ENCODE measurements at places on chromosomes 1 and 21.

GRCh38 chr1:39387452-39387851, 104.0 kb upstream of the BMP8A start:
- no peaks in the 10 kb centered on the region for H3K27me3 ChIP-seq
- no peak for DNase-seq
- no peaks in the 10 kb centered on the region for H3K4me1 ChIP-seq

DNA sequence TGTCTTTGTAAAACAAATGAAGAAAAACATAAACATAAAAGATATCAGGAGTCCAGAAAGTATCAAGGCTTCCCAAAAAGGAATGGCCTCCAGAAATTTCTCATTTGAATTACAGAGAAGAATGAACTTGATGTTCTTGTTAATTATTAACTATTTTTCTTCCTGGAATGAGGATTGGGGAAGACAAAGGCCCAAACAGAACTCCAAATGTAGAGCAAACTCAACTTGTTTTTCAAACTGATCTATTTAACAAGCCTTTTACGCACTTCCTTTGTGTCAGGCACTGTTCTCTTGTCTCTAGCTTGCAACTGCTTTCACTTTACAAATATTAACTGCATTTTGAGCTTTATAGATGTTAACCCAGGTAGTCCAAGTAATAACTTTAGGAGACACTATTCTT, 45.5 kb downstream of the LAMC2 start:
- no peak for DNase-seq
- H3K36me3 ChIP-seq: no peaks in the 10 kb centered on the region
- H3K4me3 ChIP-seq: no peak overlapping the region
- no peak overlapping the region for H3K27ac ChIP-seq
- H3K27me3 ChIP-seq: no peaks in the 10 kb centered on the region

DNA sequence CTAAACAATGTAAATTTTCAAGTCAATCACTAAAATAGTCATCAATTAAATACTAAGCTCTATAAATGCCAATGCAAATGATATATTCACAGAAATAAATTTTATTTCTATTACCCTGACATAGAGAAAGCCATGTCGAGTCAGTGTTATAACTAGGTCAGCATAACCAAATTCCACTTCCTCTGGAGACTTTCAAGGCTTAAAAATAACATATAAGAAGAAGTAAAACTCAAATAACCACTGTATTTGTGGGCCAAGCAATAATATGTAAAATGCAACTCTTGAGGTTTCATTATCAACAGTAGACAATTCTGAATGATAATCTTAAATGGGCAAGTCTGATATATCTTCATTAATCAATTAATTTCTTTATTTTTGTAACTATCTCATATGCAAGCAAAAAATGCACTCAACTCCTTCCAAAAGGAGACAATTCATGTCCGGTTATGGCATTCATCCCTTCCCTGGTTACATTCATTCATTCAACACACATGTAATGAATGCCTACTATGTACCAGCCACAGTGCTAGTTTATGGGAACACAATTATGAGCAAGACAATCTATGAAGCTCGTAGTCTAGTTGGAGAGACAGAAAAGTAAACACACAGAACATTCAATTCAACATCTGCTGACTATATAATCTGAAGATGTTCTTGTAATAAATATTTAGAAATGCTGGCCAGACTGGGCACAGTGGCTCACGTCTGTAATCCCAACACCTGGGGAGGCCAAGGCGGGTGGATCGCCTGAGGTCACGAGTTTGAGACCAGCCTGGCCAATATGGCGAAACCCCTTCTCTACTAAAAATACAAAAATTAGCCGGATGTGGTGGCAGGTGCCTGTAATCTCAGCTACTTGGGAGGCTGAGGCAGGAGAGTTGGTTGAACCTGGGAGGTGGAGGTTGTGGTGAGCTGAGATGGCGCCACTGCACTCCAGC, 37.1 kb upstream of the CAP1 start:
- no peak overlapping the region for H3K4me3 ChIP-seq
- peaks cover 5% of the 10 kb centered on the region for H3K27me3 ChIP-seq
- no peaks in the 10 kb centered on the region for H3K4me1 ChIP-seq
- H3K36me3 ChIP-seq: no peaks in the 10 kb centered on the region
- DNase-seq: no peak
- H3K27ac ChIP-seq: no peak overlapping the region

- H3K4me1 ChIP-seq: peaks cover 62% of the 10 kb centered on the region
- no peaks in the 10 kb centered on the region for H3K36me3 ChIP-seq
- no peak for DNase-seq
- H3K4me3 ChIP-seq: no peak overlapping the region
- no peaks in the 10 kb centered on the region for H3K27me3 ChIP-seq
Measured at GRCh38 chr1:8661185-8662110, 156.0 kb downstream of the RERE start.

DNA sequence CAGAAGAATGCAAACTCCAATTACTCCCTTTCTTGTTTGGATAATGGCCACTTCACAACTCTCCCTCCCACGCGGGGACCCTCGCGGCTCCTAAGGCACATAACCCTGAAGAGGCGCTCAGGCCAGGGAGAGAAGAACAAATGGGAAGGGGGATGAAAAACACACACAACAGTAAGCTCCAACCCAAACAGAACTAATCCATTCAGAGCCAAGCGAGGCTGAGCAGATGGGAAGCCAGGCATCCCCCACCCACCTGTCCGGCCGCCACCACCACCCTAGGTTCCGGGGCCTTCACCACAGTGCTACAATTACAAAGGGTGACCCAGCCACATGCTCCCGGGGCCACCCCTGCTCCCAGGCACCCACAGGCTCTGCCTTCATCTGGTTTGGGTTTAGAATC, 101.5 kb downstream of the MRPL37 start:
- H3K27me3 ChIP-seq: no peaks in the 10 kb centered on the region
- H3K36me3 ChIP-seq: no peaks in the 10 kb centered on the region
- DNase-seq: no peak
- no peak overlapping the region for H3K27ac ChIP-seq
- no peak overlapping the region for H3K4me3 ChIP-seq

DNA sequence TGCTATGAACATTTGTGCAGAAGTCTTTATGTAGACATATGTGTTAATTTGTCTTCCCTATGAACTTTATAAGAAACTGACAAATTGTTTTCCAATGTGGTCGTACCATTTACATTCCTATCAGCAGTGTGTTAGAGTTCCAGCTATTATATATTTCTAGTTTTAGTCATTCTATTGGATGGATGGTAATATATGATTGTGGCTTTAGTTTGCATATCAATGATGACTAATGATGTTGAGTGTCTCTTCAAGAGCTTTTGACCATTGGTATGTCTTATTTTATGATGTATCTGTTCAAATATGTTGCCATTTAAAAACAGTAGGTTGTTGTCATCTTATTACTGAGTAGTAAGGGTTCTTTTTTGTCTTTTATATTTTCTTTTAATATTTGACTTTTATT, 16.2 kb upstream of the ZNF326 start:
- no peaks in the 10 kb centered on the region for H3K36me3 ChIP-seq
- H3K4me1 ChIP-seq: no peaks in the 10 kb centered on the region
- no peak overlapping the region for H3K27ac ChIP-seq
- DNase-seq: no peak

GRCh38 chr21:39117440-39117970, 65.7 kb downstream of the PSMG1 start:
- no peak overlapping the region for H3K4me3 ChIP-seq
- peaks cover 30% of the 10 kb centered on the region for H3K4me1 ChIP-seq
- H3K27ac ChIP-seq: no peak overlapping the region
- DNase-seq: no peak
- H3K27me3 ChIP-seq: no peaks in the 10 kb centered on the region

- no peak for DNase-seq
- H3K4me1 ChIP-seq: no peaks in the 10 kb centered on the region
- no peaks in the 10 kb centered on the region for H3K27me3 ChIP-seq
Measured at GRCh38 chr1:107294686-107295085, 153.8 kb downstream of the NTNG1 start.

DNA sequence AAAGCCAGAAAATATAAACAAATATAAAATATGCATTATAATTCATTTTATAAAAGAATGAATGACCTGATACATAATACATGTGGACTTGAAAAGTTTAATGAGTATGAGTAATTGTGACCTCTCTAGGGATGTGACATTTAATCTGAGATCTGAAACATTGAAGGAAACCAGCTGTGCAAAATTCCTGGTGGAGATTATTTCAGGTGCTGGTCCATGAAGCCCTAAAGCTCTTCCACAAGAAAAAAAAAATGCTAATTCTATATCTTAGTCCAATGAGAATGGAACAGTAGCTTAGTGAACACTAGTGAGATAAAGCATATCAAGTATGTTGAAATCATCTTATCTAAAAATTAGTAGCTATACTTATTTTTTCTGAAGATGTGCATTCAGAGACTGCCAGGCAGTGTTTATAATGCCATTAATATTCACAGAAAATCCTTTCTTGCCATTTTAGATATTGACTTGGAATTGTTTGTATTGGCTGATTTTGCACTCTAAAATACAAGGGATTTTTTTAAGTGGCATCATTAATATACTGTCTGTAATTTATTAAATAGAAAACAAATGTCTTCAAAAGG, 1485.9 kb downstream of the PLA2G4A start:
- no peaks in the 10 kb centered on the region for H3K27me3 ChIP-seq
- H3K4me3 ChIP-seq: no peak overlapping the region

DNA sequence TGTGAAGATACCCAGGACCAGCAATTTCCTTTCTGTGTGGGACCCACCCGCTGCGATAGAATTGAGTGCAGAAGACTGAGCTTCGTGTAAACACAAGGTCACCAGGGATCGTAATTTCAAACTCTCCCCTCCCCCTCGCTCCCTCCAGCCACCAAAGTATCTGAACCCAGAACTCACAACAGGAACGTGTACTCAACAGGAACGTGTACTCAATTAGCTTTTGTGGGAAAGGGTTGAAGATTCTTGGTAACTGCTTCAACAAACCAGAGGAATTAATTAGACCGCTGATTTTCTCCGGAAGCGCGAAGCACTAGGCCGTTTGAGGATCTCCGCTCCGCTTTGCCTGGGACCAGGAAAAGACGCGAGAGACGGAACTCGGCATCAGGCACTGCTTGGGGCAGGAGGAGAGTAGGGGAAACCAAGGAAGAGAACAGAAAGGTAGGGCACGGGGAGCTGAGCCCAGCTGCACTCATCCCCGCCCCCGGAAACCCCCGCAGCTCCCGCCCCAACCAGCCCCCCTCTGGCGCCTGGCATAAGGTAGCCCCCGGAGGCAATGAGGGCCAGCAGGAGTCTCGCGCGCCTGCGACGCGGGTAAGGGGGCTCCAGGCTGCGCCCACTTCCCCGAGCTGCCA, 453 bp downstream of the DRAM2 start:
- H3K27me3 ChIP-seq: no peaks in the 10 kb centered on the region
- peaks cover 10% of the 10 kb centered on the region for H3K36me3 ChIP-seq
- H3K4me3 ChIP-seq: peak overlapping the region; percentile 92
- DNase-seq: no peak
- peak overlapping the region; percentile 96 for H3K27ac ChIP-seq

DNA sequence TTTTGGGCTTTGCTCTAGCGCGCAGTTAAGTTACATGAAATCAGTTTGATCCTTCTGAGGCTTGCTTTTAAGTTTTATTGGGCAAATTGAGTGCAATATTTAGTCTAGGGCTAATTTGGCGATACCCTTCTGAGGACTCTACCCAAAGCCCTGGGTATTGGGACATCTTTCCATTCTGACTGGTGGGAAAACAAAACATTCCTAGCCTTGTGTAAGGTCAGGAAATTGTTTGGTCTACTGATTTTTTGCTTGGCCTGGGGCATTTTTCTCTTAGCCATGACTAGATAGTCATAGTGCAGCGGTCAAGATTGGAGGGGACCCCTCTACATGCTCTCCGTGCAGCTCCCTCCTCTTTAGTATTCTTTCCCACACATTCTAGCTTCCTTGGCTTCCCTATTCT, 189.6 kb upstream of the PTGFR start:
- no peaks in the 10 kb centered on the region for H3K4me1 ChIP-seq
- no peak overlapping the region for H3K4me3 ChIP-seq
- no peaks in the 10 kb centered on the region for H3K27me3 ChIP-seq

DNA sequence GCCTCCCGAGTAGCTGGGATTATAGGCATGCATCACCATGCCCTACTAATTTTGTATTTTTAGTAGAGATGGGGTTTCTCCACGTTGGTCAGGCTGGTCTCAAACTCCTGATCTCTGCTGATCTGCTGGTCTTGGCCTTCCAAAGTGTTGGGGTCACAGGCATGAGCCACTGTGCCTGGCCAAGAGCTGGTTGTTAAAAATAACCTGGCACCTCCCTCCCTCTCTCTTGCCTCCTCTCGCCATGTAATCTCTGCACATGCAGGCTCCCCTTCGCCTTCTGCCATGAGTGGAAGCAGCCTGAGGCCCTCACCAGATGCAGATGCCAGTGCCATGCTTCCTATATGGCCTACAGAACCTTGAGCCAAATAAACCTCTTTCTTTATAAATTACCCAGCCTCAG, 74.7 kb upstream of the TLR5 start:
- no peaks in the 10 kb centered on the region for H3K36me3 ChIP-seq
- DNase-seq: no peak
- H3K4me3 ChIP-seq: no peak overlapping the region
- no peaks in the 10 kb centered on the region for H3K4me1 ChIP-seq
- no peaks in the 10 kb centered on the region for H3K27me3 ChIP-seq

- no peak for DNase-seq
- no peak within 1 kb of the TSS for H3K4me3 ChIP-seq
- H3K4me1 ChIP-seq: no peaks in the 10 kb centered on the region
- H3K36me3 ChIP-seq: no peaks in the 10 kb centered on the region
- H3K27ac ChIP-seq: no peak within 1 kb of the TSS
Measured at GRCh38 chr1:34754964-34755637, at the start of gene GJB5. GJB5 (plus strand) TSS chr1:34755047; CDS start chr1:34757331, 2,284 bp downstream.

DNA sequence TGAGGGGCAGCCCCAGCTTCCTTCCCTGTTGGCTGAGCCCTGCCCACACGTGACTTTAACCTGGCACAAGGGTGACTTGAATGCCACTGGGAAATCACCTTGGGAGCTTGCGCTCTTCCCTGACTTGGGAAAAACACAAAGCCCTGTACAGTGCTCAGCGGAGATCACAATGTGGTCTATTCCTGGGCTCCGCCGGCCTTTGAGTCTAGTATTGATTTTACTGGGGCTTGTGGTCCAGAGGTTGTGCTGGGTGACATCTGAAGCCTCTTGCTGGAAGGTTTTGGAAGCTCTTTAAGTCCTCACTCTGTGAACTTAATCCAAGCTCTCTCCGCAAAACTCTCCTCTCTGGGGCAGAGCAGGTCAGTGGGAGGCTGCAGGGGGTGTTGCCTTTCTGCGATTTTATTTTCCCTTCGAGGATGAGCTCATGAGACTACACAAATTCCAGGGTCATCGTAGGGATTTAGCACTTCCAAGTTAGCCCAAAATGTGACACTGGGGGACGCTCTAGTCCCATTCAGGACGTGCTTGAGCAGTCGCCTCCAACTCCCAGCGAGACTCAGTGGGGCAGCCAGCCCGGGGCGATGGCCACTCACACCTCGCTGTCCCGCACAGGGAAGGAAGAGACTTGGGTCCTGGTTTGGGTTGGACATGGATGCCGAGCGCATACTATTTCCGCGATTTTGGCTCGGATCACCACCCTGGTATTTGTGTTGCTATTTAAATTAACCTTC, 291.9 kb upstream of the AJAP1 start:
- no peak for DNase-seq
- no peak overlapping the region for H3K4me3 ChIP-seq
- H3K27ac ChIP-seq: no peak overlapping the region
- H3K36me3 ChIP-seq: no peaks in the 10 kb centered on the region
- H3K4me1 ChIP-seq: no peaks in the 10 kb centered on the region
- H3K27me3 ChIP-seq: peaks cover 22% of the 10 kb centered on the region

GRCh38 chr1:115331558-115332331, 6.3 kb downstream of the NGF start:
- peak overlapping the region; percentile 7 for H3K4me3 ChIP-seq
- H3K27ac ChIP-seq: peak overlapping the region; percentile 81
- DNase-seq: no peak
- H3K36me3 ChIP-seq: no peaks in the 10 kb centered on the region
- no peaks in the 10 kb centered on the region for H3K4me1 ChIP-seq
